ENCODE measurements at places on chromosomes 2 and 18.

GRCh38 chr2:237711458-237712150 lies 84.2 kb downstream of the LRRFIP1 start:
- DNase-seq, result no peak

GRCh38 chr2:225458431-225459117 lies 59.1 kb downstream of the NYAP2 start:
- no peak for DNase-seq

- no peak for DNase-seq
These were observed 28.0 kb downstream of the TRPM8 start for GRCh38 chr2:233945146-233945545.

- DNase-seq, result no peak
These were observed 630.9 kb downstream of the NYAP2 start for GRCh38 chr2:226030369-226030768.

GRCh38 chr2:109433926-109434325 lies 179.8 kb downstream of the SEPTIN10 start:
- no peak for DNase-seq

DNA sequence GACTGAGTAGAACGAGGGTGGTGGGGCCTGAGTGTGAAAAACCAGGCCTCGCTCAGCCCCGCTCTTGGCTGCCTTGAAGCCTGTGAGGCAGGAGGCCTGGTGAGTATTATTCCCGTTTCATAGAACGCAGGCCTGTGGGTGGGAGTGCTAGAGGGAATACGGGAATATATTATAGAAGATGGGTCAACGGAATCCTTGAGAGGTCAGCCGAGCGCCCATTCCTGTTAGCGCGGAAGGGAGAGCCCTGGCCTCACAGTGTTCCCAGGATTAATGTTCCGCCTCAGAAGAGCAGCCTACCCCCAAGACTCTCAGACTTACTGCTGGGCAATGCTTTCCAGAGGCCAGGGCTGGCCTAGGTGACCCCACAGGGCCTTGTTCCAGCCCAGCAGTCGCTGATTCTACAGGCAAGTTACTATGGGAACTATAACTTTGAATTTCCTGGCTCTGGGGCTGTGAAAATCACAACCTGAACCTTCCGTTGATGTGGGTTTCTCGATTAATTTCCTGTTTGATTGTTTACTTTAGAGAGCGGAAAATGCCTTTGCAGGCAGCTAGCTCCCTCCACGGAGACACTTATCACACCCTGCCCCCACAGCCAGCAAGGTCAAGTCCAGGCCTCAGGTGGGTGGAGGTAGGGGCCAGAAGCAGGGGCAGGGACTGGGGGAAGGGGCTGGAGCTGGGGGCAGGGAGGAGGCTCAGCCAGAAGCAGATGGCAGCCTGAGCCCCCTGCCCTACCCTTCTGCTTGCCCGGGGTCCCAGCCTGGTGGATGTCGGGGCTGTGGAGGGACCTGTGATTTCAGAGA lies 108.3 kb downstream of the SMAD7 start:
- DNase-seq, result no peak

GRCh38 chr18:49967171-49967570 lies 153.8 kb upstream of the ACAA2 start:
- no peak for DNase-seq
